Activated T-cell treated with anti-CD3 and anti-CD28 coated beads, Interleukin-2, amount 50 U/mL, for 72 hours (primary cell): ENCODE measurements at places on chromosomes 4 and X. TPM values are rescaled to one million over a fixed set of nuclear protein-coding genes. Genes with fewer than 3 reads are reported as not detected.

- H3K27ac ChIP-seq = no peak overlapping the region
- H3K27me3 ChIP-seq = peaks cover 81% of the 10 kb centered on the region
- peaks cover 5% of the 10 kb centered on the region for H3K4me1 ChIP-seq
- peaks cover 2% of the 10 kb centered on the region for H3K36me3 ChIP-seq
- DNase-seq = no peak
- no peak overlapping the region for H3K4me3 ChIP-seq
Observed at GRCh38 chr4:41747230-41748055, 1.1 kb downstream of the PHOX2B start.

GRCh38 chr4:177484613-177485021, 42.4 kb upstream of the AGA start:
- no peaks in the 10 kb centered on the region for H3K36me3 ChIP-seq
- peaks cover 19% of the 10 kb centered on the region for H3K4me1 ChIP-seq
- no peak overlapping the region for H3K4me3 ChIP-seq
- no peak for DNase-seq

GRCh38 chrX:106437407-106437806, 174.4 kb upstream of the RADX start:
- H3K36me3 ChIP-seq = no peaks in the 10 kb centered on the region
- DNase-seq = no peak
- no peak overlapping the region for H3K4me3 ChIP-seq
- H3K27ac ChIP-seq = no peak overlapping the region
- H3K4me1 ChIP-seq = no peaks in the 10 kb centered on the region
- H3K27me3 ChIP-seq = peaks cover 43% of the 10 kb centered on the region

DNA sequence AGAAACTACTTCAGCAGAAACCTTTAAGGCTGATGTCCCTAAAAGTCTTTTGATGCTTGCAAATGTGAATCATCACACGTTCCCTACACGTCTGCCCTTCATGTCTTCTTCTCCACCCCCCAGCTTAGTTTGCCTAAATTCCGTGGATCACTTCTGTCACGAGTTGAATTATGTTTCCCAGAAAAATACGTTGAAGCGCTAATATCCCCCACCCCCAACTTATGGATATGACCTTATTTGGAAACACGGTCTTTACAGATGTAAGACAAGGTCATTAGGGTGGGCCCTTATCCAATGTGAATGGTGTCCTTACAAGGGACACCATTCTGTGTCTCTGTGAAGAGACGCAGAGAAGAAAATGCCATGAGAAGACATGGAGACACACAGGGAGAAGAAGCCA, 2.1 kb upstream of the ZNF518B start:
- H3K27me3 ChIP-seq = peaks cover 42% of the 10 kb centered on the region
- peaks cover 12% of the 10 kb centered on the region for H3K36me3 ChIP-seq
- H3K4me3 ChIP-seq = no peak overlapping the region
- peaks cover 46% of the 10 kb centered on the region for H3K4me1 ChIP-seq

KLF8 gene
- total RNA-seq = 5.0 TPM

UGT2A3 gene
- not detected for total RNA-seq

WAS gene
- total RNA-seq = 83.9 TPM

RIPPLY1 gene
- total RNA-seq = not detected
